Mesendoderm (in vitro differentiated cells): ENCODE measurements at places on chromosomes 16 and 17.

DNA sequence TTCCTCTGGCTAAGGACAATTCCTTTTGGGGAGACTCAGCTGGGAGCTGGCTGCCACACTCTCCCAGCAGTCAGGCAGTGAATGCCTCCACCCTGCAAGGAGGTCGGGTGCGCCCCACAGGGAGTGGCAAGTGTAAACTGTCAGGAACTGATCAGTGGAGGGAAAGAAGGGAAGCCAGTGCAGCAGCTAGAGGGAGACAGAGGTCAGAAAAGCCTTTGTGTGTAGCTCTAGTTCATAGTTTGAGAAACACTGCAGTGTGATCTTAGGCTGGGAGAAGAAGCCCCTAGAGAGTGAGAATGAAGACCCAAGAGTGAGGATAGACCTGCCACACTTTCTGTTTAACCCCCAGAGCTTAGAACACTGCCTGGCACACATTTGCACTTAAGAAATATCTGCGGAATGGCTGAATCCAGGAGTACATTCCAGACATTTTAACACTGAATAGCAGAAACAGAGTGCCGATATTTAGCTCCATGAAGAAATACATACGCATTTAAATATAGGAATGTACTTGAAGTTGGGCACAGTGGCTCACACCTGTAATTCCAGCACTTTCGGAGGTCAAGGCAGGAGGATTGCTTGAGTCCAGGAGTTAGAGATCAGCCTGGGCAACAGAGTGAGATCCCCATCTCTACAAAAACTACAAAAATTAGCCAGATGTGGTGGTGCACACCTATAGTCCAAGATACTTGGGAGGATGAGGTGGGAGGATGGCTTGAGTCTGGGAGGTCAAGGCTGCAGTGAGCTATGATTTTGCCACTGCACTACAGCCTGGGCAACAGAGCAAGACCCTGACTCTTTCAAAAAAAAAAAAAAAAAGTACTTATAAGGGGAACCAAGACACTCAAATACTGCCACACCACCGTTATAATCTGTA is 11.1 kb upstream of the SLC5A11 start:
- H3K27ac ChIP-seq: no peak overlapping the region
- DNase-seq: peak; percentile 54
- no peaks in the 10 kb centered on the region for H3K36me3 ChIP-seq
- no peaks in the 10 kb centered on the region for H3K4me1 ChIP-seq

DNA sequence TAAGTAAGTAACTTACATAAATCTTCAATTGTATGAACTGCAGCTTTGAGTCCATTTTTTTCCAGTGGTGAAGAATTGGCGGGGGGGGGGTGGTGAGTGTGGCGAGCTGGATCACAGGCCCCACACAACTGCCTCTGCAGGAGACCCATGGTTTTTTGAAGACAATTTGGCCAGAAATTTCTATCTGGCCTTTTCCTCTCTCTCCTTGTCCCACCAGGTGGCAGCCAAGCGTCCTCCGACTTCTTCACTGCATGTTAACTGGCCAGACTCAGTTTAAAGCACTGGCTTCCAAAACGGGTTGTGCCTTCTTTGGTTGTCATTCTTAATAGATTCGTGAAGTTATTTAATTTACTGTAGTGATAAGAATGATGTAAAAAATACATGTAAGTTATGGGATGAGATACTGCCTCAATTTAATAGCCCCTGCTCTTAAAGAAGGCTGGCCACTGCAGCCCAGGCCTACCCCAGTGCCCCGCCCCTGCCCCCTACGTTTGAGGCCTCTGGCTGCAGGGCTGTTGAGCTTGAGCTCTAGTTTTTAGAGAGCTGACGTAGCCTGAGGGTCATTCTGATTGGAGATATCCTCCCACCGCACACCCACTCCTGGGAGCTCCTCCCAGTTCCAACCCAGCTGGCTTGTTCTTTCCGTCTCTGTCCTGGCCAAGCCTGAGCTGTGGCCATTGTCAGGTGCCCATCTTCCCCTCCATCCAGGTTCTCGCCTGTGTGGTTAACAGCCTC is 36.4 kb downstream of the AKAP1 start:
- H3K36me3 ChIP-seq: peaks cover 2% of the 10 kb centered on the region
- H3K27me3 ChIP-seq: no peaks in the 10 kb centered on the region
- no peak overlapping the region for H3K27ac ChIP-seq
- H3K4me3 ChIP-seq: no peak overlapping the region
- H3K4me1 ChIP-seq: no peaks in the 10 kb centered on the region

- H3K27ac ChIP-seq: no peak overlapping the region
- no peak overlapping the region for H3K4me3 ChIP-seq
- no peaks in the 10 kb centered on the region for H3K27me3 ChIP-seq
- DNase-seq: no peak
- no peaks in the 10 kb centered on the region for H3K36me3 ChIP-seq
Measured at GRCh38 chr17:46115699-46116098, 77.5 kb downstream of the KANSL1 start.

DNA sequence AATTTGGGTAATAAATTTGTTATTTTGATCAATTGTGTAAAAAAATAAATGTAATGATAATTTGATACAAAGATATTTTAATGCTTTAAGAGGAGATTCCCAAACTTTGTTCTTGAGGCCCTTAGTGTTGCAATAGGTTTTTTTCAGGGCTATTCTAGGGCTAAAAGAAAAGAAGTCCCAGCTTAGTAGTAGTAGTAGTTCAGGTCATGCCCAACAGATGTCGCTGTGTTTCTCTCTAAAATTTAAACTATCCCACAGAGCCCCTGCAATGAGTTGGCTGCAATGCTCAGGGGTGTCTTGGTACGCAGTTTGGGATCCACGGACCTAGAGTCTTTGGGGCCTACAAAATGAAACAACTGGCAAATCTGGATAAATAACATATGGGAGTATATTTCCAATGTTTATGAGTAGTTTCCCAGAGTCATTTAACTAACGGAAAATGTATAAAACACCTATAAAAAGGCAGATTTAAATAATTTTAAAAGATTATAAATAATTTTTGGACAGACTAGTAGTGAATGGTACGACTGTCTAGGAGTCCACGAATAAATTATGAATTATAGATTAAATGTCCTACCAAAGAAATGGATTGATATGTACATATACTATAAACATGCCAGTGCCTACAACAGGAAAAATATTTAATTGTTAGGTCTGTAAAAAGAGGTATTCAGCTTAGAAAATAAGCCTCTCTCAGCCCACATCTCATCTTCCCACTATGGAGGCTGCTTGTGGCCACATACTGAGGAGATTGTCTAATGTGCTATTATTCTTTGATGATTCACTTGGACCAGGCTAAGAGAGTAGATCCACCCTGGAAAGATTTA is 228.5 kb upstream of the PMFBP1 start:
- H3K4me1 ChIP-seq: no peaks in the 10 kb centered on the region
- DNase-seq: peak; percentile 84
- no peaks in the 10 kb centered on the region for H3K36me3 ChIP-seq
- no peak overlapping the region for H3K4me3 ChIP-seq
- H3K27ac ChIP-seq: no peak overlapping the region
